Stimulated activated CD4-positive, alpha-beta T cell treated with anti-CD3 and anti-CD28 coated beads, Interleukin-1b, Interleukin-23, amount 100 ng/mL, for 48 hours (primary cell): ENCODE measurements at places on chromosomes 16 and 17.
A peak's percentile ranks its signal among the peaks of the same experiment; 100 is the strongest.

DNA sequence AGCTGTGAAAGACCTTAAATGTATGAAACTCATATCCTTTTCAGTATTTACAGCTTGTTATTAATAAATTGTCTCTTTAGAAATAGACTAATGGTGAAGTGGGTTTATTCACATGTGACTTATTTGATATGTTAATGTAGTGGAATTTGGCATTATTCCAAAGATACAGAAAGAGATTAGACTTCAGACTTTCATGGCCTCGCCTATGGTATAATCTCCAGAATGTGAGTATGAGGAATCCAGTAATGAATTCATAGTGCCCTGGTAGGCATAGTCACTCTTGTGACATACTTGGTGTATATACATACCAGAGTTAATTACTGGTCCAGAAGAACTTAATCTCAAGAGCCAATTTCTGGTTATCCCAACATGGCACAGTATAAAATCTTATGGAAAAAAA lies 72.7 kb downstream of the OMG start:
- no peak for DNase-seq

GRCh38 chr17:78708510-78708973 lies 73.5 kb downstream of the CYTH1 start:
- DNase-seq = peak; percentile 65

DNA sequence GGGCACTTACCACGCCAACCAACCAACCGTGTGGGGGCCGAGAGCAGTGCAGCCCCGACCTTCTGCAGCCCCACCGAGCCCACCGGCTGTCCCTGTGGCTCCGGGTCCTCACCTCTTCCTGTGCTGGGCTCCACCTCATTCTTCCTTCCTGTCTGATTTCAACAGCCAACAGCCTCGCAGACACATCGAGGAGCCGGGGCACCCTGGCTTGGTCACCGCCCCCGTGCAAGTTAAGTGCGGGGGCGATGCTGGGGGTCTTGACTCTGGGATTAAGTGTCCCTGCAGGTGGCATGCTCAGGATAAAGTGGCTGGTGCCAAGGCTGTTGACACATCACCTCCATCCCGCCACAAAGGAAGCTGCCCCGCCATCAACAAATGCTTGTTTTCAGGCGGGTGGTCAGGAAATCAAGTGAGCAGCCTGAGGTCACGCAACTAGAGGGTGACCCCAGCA lies at the start of gene NLRC3:
Gene NLRC3 (minus strand): TSS at position 102 of the 451 bp plus-strand sequence. CDS start 12,367 bp downstream, outside the sequence.
- DNase-seq = peak; percentile 31

GRCh38 chr16:87062569-87063442 lies 254.4 kb downstream of the C16orf95 start:
- peak; percentile 64 for DNase-seq

DNA sequence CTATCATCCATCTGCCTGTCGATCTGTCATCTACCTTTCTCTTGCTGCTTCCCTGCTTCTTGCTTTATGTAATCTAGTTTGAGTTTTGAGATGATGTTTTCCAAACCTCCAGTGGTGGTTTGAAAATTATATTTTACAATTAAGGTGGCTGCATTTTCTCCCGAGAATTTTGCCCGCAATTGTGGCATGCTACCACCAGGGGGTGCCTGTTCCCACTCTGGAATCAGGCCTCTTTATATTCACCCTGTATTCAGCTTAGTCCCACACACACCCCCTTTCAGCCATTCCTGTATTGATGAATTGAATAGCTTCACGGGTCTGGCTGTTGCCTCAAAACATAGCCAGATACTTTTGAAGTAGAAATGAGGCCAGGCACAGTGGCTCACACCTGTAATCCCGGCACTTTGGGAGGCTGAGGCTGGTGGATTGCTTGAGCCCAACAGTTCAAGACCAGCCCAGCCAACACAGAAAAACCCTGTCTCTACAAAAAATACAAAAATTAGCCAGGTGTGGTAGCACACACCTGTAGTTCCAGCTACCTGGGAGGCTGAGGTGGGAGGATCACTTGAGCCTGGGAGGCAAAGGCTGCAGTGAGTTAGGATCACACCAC lies 3.2 kb downstream of the PRSS22 start:
- no peak for DNase-seq

DNA sequence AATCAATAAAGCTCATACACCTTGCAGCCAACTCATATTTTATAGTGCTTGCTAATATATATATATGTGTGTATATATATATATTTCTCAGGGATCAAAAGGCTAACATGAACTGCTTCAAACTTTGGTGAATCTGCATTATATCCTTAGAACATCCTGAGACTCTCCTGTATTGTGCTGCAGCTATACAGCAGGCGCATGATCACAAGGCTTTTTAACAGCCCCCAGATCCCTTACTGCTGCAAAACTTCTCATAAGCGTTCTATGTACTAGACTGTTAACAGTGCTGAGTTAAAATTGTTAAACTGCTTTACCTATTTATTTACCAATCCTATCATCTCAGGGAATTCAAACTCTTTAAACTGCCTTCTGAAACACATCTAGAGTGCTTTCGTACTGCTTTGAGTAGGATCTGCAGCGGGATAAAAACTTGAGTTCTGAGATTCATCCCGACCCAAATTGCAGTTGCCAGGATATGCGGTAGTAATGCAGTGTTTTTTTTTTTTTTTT lies 1.3 kb downstream of the GPATCH8 start:
- no peak for DNase-seq

DNA sequence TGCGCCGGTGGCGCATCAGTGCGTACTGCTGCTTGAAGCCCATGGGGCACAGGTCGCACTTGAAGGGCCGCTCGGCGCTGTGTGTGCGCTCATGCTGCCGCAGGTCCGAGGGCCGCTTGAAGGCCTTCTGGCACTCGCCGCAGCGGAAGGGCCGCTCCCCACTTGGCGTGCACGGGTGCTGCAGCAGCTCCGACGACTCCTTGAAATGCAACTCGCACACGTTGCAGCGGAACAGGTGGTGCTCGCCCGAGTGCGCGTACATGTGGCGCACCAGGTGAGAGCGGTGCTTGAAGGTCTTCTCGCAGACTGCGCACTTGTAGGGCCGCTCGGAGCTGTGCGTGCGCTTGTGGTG lies 3.3 kb downstream of the ZNF319 start:
- DNase-seq = no peak

- DNase-seq = no peak
These were observed 1.9 kb upstream of the GDPD3 start for GRCh38 chr16:30115238-30115637.

GRCh38 chr17:80279895-80280294 lies 19.2 kb downstream of the RNF213 start:
- no peak for DNase-seq

DNA sequence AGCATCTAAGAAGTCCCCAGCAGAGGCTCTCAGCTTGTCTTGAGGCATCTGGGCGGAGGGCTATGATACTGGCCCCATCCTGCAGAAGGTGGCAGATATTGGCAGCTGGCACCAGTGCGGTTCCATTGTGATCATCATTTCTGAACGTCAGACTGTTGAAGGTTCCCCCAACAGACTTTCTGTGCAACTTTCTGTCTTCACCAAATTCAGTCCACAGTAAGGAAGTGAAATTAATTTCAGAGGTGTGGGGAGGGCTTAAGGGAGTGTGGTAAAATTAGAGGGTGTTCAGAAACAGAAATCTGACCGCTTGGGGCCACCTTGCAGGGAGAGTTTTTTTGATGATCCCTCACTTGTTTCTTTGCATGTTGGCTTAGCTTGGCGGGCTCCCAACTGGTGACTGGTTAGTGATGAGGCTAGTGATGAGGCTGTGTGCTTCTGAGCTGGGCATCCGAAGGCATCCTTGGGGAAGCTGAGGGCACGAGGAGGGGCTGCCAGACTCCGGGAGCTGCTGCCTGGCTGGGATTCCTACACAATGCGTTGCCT lies at the start of gene CIITA:
Gene CIITA (plus strand): TSS at position 404 of the 543 bp plus-strand sequence. CDS start 129 bp downstream, at position 533.
- DNase-seq = peak; percentile 55

DNA sequence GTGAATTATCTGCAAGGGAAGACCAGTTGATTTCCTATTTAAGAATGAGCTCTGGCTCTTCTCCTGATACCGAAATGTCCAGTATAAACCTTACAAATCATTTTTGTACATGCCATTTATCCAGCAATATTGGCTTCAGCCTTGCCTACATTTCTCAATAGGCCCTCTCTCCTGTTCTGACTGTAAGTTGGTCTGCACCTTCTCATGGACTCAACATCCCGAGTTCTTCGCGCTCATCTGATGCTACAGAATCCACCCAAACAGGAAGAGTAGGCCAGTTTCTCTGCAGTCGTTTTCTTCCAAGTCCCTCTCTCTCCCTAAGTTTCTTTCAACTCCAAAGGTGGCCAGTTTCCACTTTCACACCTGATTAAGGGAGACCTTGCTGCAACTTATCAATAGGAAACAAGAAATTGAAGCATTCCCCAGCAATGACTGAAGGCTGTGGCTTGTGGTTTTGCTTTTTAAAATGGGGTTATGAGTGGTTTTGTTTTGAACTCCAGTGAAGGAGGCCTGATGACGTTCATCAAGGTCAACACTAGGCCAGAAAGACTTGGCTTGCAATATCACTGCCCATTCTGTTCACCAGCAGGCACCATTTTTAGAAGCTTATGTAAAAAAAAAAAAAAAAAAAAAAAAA lies 383.0 kb downstream of the MAF start:
- peak; percentile 30 for DNase-seq

GRCh38 chr17:6591599-6592158 lies 35.3 kb upstream of the PITPNM3 start:
- no peak for DNase-seq

- DNase-seq = no peak
These were observed 211.7 kb upstream of the C17orf78 start for GRCh38 chr17:37164057-37164456.

- no peak for DNase-seq
These were observed 4.9 kb downstream of the GIT1 start for GRCh38 chr17:29584452-29585079.

- DNase-seq = peak; percentile 65
These were observed 825 bp downstream of the HEATR6 start for GRCh38 chr17:60077672-60078519.

DNA sequence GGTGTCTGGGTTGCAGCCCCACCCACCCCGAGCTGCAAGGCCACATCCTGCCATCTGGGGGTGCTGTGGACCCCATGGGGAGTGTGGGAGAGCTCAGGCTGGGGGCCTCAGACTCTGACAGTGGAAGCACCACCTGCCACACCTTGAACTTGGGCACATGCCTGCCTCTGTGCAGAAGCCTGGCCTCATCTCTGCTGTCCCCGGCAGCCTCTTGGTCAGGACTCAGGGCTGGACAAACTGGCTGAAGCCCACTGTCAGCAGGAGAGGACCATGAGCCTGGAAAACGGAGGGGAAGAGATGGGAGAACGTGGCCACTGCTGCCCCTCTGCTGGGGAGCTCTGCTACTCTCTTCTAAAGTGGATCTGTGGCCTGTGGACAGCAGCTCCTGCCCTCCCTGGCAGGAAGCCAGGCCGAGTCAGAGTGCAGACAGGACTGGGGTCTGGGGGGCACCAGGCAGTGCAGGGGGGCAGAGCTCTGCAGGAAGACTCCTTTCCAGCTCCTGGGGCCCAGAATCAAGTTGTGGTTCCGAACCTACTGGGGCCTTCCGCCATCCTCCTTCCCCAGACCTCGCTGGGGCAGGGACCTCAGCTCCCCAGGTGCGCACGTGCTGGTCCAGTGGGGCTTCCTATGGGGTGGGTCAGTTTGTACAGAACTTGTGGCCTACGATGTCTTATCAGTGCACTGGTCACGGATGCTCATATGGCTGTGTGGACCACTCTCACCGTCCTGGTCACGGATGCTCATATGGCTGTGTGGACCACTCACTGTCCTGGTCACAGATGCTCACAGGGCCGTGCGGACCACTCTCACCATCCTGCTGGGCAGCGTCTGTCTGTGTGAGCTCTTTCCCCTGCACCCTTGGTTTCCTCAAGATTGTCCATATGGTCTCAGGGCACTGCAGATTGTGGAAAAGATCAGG lies 207.7 kb downstream of the LAT start:
- no peak for DNase-seq

DNA sequence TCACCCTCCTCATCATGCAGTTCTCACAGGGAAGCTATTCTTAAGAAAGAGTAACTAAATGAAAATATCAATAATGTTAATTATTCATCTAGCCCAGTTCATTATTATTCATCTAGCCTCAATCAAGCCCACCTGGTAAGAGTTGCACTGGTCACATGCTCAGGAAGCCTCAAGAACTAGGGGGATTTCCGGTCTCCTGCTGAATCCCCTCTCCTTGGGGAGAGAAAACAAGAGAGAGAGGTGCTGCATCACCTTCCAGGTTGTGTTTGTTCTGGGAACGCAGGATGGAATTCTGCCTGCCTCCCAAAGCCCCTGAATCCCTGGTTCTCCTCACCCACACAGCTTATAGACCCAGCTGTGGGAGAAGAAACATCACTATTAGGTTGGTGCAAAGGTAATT lies 164.0 kb downstream of the PMP22 start:
- DNase-seq = no peak

DNA sequence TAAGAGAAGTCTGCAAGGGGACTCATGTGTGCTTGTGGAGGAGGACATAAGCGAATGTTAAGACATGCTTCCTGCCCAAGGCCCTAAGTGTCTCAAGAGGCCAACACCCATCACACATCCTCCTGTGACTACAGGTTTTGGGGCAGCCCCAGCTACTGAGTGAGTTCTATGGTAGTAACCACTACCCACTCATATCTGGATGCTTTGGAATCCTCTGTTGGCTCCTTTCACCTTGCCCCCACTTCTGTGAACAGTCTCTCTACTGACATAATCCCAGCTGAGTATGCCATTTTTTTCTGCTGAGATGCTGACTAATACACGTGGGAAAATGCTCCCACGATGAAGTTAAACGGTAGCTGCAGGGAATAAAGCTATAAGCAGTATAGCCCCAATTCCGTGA lies 153.5 kb downstream of the VPS53 start:
- DNase-seq = peak; percentile 59

DNA sequence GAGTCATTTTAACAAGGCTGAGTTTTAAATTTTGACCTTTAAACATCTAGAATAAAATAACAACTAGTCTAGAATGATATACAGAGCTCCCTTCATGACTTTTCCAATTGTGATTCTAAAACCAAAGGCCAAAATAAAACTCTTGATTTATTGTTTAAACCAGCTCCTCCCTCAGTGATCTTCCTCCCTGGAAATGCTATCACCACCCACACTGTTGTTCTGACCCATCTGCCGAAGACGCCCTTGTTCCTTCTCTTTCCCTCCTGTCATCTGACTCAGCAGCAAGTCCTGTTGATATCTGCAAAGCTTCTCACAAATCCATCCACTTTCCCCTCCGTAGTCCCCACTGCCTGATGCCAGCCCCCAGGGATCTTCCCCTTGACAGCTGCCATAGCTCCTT lies 231.6 kb upstream of the DYNLRB2 start:
- DNase-seq = no peak

DNA sequence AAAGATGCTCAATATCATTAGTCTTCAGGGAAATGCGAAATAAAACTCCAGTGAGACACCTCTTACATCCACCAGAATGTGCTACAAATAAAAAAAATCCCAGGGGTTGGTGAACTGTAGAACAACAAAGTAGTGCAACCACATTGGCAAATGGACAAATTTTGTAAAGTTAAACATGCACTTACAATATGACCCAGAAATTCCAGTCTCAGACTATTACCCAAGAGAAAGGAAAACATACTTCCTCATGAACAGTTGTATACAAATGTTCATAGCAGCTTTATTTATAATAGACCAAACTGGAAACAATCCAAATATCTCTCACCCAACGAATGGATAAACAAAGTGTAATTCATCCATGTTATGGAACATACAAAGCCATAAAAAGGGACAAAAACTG lies 239.5 kb downstream of the ABCC12 start:
- no peak for DNase-seq
